Kidney (tissue), 22 donors: ENCODE measurements at places on chromosomes 2 and 18. TPM values are rescaled to one million over a fixed set of nuclear protein-coding genes. Genes with fewer than 3 reads are reported as not detected.

GRCh38 chr2:218260742-218261422 is at the start of gene GPBAR1:
Gene GPBAR1, plus strand, starts transcription at chr2:218261015. Its CDS starts 1,710 bp downstream, at chr2:218262725.
- DNase-seq = peak; percentile 88

C1GALT1C1L gene
- total RNA-seq = 1.9 TPM

SNORC gene
- total RNA-seq = 2.7 TPM

DNA sequence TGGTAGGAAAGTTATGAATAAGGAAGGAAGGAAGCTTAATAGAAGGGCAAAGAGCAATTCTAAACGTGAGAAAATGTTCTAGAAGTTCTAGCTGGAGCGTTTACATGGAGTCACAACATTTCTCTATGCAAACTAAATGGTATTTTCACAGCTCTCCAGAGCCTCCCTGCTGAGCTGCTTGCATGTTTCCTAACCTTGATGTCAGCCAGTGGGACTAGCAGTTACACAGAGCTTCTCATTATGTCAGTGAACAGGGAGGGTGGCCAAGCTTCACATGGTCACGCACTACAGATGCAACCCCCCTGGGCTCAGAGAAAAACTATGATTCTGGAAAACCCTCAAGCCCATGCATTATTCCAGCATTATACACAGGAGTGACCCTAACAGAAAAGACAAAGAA is 153.4 kb upstream of the CCDC150 start:
- DNase-seq = no peak

DNA sequence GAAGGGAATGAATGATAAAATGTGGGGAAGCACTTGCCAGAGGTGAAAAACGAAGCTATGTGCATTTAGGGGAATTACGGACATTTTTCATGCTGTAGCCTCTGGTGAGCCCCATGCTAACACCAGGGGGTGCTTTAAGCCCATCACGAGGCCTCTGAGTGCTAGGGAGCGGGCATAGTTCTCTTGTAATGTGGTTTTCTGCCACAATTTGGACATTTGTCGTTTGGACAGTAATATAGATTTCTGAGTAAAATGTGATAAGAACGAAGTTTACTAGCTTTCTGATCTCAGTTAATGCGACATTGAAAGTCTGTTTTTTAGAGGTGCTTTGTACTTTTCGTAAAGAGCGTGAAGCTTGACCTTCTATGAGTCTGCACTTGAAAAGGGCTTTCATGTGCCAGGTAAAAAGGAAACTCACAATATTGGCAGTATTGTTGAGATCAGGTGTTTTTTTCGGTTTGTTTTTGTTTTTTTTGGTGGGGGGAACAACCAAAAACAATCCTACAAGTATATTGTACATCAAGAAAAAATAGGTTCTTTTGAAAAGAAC is 50.6 kb downstream of the TRAF3IP1 start:
- no peak for DNase-seq
